ENCODE measurements at places on chromosomes 3 and 15. TPM values are rescaled to one million over a fixed set of nuclear protein-coding genes. Genes with fewer than 3 reads are reported as not detected.

REC114 gene
- not detected for total RNA-seq

LRRK1 gene
- 8.7 TPM for total RNA-seq

IQCH gene
- total RNA-seq = 9.3 TPM

GPR87 gene
- 1.3 TPM for total RNA-seq

TGM4 gene
- total RNA-seq = not detected

ARL6 gene
- 82.7 TPM for total RNA-seq

DUOXA1 gene
- total RNA-seq = 2.0 TPM

PP2D1 gene
- not detected for total RNA-seq

Data from camera-type eye (tissue), 1 donor.